ENCODE measurements at places on chromosomes 11 and 22.

- no peak for DNase-seq
Observed at GRCh38 chr11:64134963-64135362, 30.9 kb downstream of the MACROD1 start.

DNA sequence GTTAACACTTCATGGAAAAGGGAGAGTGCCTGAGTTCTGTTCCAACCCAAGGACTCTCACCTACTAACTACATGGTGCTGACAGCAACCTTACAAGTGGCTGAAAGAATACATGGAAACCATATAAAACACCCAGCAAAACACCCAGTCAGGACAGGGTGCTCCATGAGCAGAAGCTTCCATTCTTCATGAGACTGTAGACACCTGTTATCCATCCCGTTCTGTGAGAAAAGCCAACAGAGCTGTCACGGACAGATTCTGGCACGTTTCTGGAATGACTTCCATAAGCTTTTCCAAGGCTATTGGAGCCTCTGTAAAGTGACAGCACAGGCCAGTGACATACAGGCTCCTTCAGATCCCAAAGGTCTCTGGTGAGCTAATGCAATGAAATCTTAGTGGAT, 23.2 kb downstream of the PRR14L start:
- DNase-seq, result no peak

- DNase-seq, result peak; percentile 60
Observed at GRCh38 chr11:1064167-1064566, 10.5 kb upstream of the MUC2 start.

GRCh38 chr11:105447936-105448702, 161.8 kb upstream of the GRIA4 start:
- no peak for DNase-seq

- DNase-seq, result no peak
Observed at GRCh38 chr22:40396882-40397281, 26.5 kb downstream of the SGSM3 start.

- no peak for DNase-seq
Observed at GRCh38 chr11:70480711-70481110, 82.4 kb downstream of the CTTN start.

GRCh38 chr11:69836401-69836800, 17.2 kb upstream of the FGF3 start:
- no peak for DNase-seq

- DNase-seq, result no peak
Observed at GRCh38 chr11:68340784-68341556, 28.6 kb downstream of the LRP5 start.

GRCh38 chr22:25110846-25111578, 88.6 kb upstream of the CRYBB3 start:
- DNase-seq, result peak; percentile 20

GRCh38 chr11:24064309-24064903, 432.4 kb upstream of the LUZP2 start:
- DNase-seq, result no peak

- no peak for DNase-seq
Observed at GRCh38 chr11:44774108-44774507, 47.3 kb downstream of the TSPAN18 start.

DNA sequence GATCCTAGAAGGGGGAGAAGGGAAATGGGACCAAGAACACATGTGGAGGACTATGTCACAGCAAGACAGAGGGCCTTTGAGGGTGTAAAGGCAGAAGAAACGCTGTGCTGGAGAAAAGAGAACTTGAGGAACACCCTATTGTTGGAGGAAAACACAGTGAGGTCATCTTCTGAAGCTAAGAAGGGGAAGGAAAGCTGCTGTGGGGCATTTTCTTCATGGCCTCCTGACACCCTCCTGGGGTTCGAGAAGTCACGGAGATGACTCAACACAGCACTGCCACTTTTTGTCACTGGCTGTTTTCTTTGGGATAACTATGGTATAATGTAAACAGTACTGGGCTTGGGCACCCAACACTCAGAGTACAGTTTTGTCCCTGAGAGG, 492.6 kb upstream of the CADM1 start:
- DNase-seq, result peak; percentile 87

DNA sequence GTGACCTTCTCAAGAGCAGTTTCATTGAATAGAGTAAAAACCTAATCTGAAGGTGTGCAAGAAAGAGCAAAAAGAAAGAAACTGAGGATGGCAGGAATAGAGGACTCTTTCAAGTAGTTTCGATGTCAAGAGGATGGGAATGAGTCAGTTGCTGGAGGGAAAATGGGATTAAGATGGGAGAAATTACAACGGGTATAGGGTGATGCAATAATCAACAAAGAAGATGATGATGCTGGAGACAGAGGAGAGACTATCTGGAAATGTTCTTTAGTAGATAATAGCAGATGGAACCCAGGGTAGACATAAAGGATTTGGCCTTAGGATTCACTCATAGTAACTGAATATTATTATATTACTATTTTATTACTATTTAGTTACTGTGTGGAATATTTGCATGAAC, 189.4 kb downstream of the GRIA4 start:
- no peak for DNase-seq

GRCh38 chr11:129696309-129696989, 119.2 kb upstream of the TMEM45B start:
- DNase-seq, result no peak

- DNase-seq, result no peak
Observed at GRCh38 chr11:20342347-20343141, 21.0 kb upstream of the HTATIP2 start.

- DNase-seq, result no peak
Observed at GRCh38 chr22:39351689-39352214, 2.0 kb downstream of the SYNGR1 start.

DNA sequence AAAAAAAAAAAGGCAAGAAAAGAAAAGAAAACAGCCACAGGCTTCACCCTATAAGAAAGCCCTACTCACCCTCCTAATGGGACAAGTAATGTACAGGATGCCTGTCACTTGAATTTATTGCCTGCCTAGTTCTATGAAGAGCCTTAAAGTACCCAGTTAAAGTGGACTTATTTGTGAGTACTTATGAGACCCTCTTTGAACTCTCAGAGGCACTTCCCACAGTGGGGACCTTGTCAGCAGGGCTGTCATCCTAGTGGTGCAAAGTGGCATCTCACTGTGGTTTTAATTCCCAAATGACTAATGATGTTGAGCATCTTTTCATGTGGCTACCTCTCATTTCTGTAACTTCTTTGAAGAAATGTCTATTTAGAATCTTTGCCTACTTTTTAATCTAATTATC, 41.8 kb upstream of the BARX2 start:
- no peak for DNase-seq

GRCh38 chr22:39381009-39381755, 18.4 kb upstream of the TAB1 start:
- no peak for DNase-seq

GRCh38 chr11:4493480-4493818, 11.0 kb downstream of the OR52K1 start:
- DNase-seq, result no peak

GRCh38 chr11:61342207-61342803, 9.3 kb downstream of the TKFC start:
- DNase-seq, result no peak

DNA sequence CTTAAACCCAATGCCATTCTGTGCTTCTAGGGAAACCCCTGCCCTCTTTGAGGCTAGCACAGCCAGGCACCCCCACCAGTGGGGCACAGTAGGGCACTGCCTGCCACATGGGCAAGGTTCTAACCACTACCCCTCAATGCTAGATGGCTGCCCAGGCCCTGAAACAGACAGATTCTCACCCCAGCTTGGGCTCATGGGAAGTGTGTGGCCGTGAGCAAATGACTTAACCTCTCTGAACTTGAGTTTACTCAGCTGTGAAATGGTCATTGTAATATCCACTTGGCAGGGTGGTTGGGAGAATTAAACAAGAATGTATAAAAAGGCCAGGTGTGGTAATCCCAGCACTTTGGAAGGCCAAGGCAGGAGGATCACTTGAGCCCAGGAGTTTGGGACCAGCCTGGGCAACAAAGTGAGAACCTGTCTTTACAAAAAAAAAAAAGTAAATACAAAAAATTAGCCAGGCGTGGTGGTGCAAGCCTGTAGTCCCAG, 22.4 kb downstream of the C22orf23 start:
- no peak for DNase-seq

DNA sequence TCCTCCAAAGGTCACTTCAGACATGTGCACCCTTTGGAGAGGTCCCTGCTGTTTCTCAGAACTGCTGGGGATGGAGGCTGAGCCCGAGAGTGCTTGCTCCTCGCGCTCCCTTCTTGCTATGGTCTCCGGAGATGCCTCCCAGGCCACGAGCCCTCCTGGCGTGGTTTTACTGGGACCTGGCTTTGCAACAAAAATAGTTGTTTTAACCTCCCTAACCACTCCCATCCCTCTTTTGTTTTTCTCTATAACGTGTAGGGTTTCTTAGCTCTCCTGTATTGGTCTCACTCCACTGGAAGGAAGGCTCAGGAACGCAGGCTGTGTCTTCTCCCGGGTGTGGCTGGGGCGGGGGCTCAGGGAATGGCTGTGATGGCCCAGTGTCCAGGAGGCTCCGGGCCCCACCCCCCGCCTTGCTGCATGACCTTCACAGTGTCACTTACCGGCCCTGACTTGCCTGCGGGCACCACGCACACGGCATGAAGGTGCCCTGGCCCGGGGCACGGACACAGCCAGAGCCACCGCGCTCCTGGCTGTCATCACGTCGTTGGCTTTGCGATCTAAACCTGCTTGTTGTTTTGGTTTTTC, 5.6 kb downstream of the PTDSS2 start:
- no peak for DNase-seq

- no peak for DNase-seq
Observed at GRCh38 chr22:49369726-49370626, 457.7 kb downstream of the BRD1 start.

DNA sequence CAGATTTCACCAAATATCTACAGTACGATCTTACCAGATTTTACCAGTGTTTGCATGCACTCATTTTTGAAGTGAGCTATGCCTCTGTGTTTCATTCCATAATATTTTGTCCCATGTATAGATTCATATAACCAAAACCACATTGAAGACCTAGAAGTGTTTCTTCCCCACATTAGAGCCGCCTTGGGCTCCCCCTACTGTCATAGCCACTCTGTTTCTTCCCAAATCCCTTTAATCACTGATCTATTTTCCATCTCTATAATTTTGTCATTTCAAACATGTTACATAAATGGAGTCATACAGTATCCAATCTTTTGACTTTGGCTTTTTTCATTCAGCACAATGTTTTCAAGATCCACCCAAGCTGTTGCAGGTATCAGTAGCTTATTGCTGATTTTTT, 12.7 kb downstream of the MRGPRX3 start:
- no peak for DNase-seq
